Motor neuron (in vitro differentiated cells): ENCODE measurements at places on chromosomes 6 and 20. TPM values are rescaled to one million over a fixed set of nuclear protein-coding genes. Genes with fewer than 3 reads are reported as not detected.
A peak's percentile ranks its signal among the peaks of the same experiment; 100 is the strongest.

DNA sequence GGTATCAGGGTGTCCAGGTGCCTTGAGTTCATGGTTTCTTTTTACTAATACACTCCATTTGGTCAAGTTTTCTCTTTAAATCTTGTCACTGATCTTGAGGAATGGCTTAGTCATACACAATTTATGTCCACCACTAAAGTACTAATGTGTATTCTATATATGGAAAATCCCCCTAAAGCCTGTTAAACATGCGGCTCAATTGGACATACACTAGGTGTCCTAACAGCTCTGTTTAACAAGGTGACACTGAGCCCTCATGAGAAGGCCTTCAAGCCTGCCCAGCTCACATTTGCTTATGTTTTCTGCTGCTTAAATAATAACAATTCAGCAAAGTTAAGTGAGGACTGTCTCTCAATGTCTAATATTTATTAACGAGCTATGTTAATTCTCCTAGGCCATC, 31.5 kb downstream of the PDE7B start:
- no peak for ATAC-seq

GRCh38 chr6:56025795-56026194, 150.4 kb upstream of the BMP5 start:
- ATAC-seq: no peak

GRCh38 chr6:148868314-148868713, 121.5 kb downstream of the UST start:
- ATAC-seq: peak; percentile 54

- ATAC-seq: no peak
Measured at GRCh38 chr6:73713426-73714147, 17.6 kb downstream of the CD109 start.

DNA sequence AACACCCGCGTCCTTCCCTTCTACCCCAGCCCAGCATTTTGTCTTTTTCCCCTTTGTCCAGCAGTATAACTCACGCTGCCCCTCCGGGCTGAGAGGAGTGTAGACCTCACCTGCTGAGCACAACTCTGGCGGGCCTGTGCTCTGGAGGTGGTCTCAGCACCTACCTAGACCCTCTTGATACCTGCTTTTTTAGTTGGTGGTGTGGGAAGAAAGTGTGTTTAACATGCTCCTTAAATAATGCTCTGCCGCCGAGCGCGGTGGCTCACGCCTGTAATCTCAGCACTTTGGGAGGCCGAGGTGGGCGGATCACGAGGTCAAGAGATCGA, 1.4 kb upstream of the TRIM26 start:
- no peak for ATAC-seq

DNA sequence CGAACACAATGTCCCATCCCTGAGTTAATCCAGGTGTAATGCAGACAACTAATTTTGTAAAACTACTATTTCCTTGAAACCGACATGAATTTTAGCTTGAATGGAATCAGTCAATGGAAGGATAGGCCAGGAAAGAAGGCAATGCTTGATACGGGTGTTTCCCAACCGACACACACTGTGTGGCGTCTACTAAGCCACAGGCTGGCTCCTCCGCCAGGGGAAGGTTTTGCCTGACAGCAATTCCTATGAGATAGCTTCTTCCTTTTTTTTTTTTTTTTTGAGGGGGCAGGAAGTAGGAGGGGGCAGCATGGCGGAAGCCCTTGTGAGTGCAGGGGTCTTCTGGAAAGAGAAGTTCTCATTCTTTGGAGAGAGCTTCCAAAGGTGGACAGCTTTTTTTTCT, 12.0 kb upstream of the LAMA4 start:
- no peak for ATAC-seq

GRCh38 chr6:92779746-92780145, 639.6 kb downstream of the EPHA7 start:
- peak; percentile 89 for ATAC-seq

DNA sequence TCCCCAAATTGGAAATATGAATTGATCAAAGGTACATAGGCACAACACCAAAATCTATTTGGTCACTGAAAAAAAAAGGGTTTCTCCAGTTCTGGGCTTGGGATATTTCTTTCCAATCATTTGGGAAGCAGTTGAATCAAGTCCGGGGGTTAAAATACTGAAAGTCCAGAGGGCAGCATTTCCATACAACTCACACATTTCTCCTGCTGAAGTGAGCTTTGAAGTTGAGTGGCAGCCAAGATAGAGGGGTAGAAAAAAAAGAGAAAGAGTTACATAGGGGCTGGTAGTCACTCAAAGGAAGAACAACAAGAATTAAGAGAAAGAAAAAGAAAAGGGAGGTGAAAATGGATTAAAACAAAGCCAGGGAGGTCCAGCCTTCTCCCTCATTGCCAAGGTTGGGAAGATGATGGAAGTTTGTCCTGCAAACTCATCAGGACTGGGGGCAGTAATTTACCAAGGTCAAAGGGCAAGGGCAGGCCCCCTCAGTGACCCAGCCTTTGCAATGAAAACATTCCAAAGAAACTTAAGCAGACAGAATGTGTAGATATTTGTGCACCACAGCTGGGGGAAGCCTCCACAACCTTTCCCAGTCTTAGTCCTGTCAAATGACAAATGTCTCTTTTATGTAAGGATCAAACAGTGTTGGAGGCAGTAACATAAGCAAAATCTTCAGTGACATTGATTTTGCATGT, 525.3 kb upstream of the JARID2 start:
- ATAC-seq: no peak

- peak; percentile 98 for ATAC-seq
Measured at GRCh38 chr6:84052204-84052882, 18.8 kb downstream of the MRAP2 start.

- no peak for ATAC-seq
Measured at GRCh38 chr6:44457596-44457995, 70.1 kb downstream of the CDC5L start.

DNA sequence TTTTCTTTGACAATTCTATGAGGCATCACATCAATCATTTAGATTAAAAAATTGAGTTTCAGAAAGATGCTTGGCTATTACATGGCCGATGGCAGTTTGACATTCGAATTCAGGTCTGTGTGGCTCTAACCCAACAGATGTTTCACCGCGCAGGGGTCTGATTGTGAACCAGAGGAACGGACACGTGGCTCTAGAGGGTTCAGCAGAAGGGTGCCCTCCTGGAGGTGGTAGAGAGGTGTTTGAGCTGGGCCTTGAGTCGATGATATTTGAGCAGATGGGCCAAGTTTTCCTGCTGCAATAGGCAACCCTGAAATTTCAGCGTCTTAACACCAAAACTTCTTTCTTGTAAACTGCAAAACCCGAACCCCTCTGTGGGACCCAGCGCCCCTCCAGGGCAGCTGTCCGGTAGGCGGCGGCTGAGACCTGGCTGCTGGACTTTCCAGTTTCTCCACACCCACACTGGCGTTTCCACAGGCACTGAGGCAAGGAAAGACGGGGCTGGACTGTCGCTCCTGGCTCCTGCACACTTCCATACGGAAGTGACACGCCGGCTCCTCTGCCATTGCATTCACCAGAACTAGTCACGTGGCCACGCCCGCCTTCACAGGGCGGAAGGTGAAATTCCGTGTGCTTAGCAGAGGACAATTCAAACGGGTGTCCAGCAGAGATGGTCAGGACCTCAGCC, 11.3 kb upstream of the AFDN start:
- peak; percentile 87 for ATAC-seq

GRCh38 chr6:1705183-1705582, 95.5 kb downstream of the FOXC1 start:
- no peak for ATAC-seq

GRCh38 chr20:19996917-19997316, 20.2 kb upstream of the NAA20 start:
- no peak for ATAC-seq

DNA sequence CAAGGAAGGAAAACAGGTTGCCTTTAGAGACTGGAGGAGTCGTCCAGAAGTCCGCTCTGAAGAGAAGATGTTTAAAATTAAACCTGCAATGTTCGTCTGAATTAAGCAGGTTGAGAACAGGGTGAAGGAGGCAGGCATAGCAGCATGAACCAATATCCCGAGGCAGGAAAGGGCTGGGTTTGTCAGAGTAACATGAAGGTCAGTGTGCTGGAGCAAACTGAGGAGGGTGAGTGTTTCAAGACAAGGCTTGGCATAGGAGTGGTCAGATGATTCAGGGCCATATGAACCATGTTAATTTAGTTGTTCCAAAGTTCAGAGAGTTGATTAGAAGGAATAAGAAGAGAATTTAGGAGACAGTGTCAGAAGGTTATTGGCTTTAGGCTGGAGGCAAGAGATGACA, 93.3 kb downstream of the UTRN start:
- peak; percentile 80 for ATAC-seq

DNA sequence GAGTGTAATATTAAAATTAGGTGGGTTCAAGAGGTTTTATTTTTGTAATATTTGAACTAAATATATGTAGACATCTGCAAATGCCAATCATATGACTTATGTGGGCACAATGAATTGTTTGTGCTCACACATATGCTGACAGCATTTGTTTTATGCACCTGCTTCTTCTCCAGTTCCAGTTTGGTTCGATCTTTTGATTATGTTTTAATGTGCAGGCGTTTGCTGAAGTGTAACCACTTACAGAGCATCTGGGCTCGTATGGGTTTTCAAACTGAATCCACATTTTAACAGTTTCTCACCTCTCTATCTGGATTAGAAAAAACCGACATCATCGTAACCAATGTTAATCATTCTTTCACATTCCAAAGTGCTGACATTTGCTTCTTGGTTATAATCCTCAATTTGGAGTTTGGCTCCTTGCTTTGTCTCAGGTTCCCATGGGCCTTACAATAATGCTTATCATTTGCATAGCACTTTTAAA, 129.1 kb upstream of the SPACA1 start:
- ATAC-seq: no peak

DNA sequence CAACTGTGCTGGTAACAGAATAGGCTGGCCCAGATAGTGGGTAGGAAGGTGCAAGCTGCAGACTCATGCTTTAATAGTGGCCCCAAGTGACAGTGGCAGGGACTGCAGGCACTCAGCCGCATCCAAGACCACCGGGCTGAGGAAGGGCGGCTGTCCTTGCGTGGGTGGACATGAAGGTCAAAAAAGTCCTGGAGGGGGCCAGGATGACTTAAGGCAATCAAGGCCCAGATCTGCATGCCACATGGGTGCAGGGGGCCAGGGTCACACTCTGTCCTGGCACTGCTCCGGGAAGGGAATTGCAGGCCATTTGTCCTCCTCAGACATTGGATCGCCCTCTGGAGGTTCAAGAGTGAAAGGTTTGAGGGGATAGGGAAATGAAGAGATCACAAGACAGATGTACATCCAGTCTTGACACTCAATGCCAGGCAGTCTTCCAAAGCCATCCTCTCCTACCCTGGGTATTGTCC, 10.4 kb upstream of the VNN2 start:
- ATAC-seq: peak; percentile 82

GRCh38 chr6:119250036-119250435, 99.5 kb downstream of the MAN1A1 start:
- ATAC-seq: no peak

HSPA1L gene
- 0.90 and 1.3 TPM in 2 replicates for total RNA-seq

RAMACL gene
- total RNA-seq: 0.71 and 1.3 TPM in 2 replicates

ZNF337 gene
- 14.6 and 16.6 TPM in 2 replicates for total RNA-seq

SYNE1 gene
- 160 and 217 TPM in 2 replicates for total RNA-seq

PRDM13 gene
- 0.13 and 0.31 TPM in 2 replicates for total RNA-seq

NEURL2 gene
- total RNA-seq: 6.6 and 7.0 TPM in 2 replicates

FAXC gene
- total RNA-seq: 32.7 and 34.6 TPM in 2 replicates

NNAT gene
- 5.9 and 6.8 TPM in 2 replicates for total RNA-seq
